Activated naive CD8-positive, alpha-beta T cell treated with anti-CD3 and anti-CD28 coated beads for 36 hours (primary cell): ENCODE measurements at places on chromosomes 13 and 19. TPM values are rescaled to one million over a fixed set of nuclear protein-coding genes. Genes with fewer than 3 reads are reported as not detected.

Gene REEP6
- total RNA-seq: 1.3 TPM

Gene ZSWIM4
- total RNA-seq: 4.4 TPM

Gene PAN3
- 27.3 TPM for total RNA-seq

Gene TEX26
- total RNA-seq: not detected

Gene KLK2
- total RNA-seq: 0.45 TPM

Gene ZNF699
- total RNA-seq: 4.6 TPM

Gene SIGLEC14
- 0.14 TPM for total RNA-seq
